ENCODE measurements at places on chromosomes 16 and 17.

DNA sequence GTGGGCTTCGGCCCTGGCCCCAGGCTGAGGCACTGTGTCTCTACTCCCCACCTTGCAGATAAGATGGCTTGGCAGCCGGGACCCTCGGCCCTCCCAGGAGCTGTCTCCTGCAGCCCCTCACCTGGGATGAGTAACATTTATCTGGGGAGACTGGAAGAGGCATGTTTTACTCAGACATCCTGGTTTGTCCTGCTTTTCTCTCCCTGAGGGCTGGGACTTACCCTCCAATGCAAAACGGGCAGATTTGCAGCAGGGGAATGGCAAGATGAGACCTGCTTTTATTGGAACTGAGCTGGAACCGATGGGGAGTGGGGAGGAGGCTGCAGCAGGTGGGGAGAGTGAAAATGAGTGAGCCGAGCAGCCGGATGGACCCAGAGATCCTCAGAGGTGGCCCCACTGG is 27.3 kb upstream of the UBE2G1 start:
- DNase-seq: no peak

- no peak for DNase-seq
These were observed 102.2 kb downstream of the AATF start for GRCh38 chr17:37050920-37051319.

GRCh38 chr16:75111514-75111940 is 5.1 kb downstream of the LDHD start:
- DNase-seq: no peak

- no peak for DNase-seq
These were observed 110.8 kb downstream of the FTO start for GRCh38 chr16:53814801-53815200.

GRCh38 chr17:56217921-56218320 is 64.6 kb downstream of the ANKFN1 start:
- no peak for DNase-seq

All from activated B cell treated with CpG ODN at 0.5 μM for 24 hours (primary cell).